SK-N-SH (cell line): ENCODE measurements at places on chromosomes 13 and 19.
A peak's percentile ranks its signal among the peaks of the same experiment; 100 is the strongest.

- no peaks in the 10 kb centered on the region for H3K36me3 ChIP-seq
- no peak for DNase-seq
- H3K27ac ChIP-seq: no peak overlapping the region
- H3K27me3 ChIP-seq: peaks cover 55% of the 10 kb centered on the region
- no peak overlapping the region for H3K4me3 ChIP-seq
- H3K4me1 ChIP-seq: no peaks in the 10 kb centered on the region
Observed at GRCh38 chr19:54484451-54484850, 11.4 kb upstream of the CDC42EP5 start.

- no peaks in the 10 kb centered on the region for H3K4me1 ChIP-seq
- no peak within 1 kb of the TSS for H3K27ac ChIP-seq
- H3K36me3 ChIP-seq: peaks cover 30% of the 10 kb centered on the region
- peak; percentile 23 for DNase-seq
- no peak within 1 kb of the TSS for H3K4me3 ChIP-seq
Observed at GRCh38 chr19:10111405-10111811, at the start of gene P2RY11. P2RY11 (plus strand) TSS chr19:10111693; CDS start chr19:10111722, 29 bp downstream.

DNA sequence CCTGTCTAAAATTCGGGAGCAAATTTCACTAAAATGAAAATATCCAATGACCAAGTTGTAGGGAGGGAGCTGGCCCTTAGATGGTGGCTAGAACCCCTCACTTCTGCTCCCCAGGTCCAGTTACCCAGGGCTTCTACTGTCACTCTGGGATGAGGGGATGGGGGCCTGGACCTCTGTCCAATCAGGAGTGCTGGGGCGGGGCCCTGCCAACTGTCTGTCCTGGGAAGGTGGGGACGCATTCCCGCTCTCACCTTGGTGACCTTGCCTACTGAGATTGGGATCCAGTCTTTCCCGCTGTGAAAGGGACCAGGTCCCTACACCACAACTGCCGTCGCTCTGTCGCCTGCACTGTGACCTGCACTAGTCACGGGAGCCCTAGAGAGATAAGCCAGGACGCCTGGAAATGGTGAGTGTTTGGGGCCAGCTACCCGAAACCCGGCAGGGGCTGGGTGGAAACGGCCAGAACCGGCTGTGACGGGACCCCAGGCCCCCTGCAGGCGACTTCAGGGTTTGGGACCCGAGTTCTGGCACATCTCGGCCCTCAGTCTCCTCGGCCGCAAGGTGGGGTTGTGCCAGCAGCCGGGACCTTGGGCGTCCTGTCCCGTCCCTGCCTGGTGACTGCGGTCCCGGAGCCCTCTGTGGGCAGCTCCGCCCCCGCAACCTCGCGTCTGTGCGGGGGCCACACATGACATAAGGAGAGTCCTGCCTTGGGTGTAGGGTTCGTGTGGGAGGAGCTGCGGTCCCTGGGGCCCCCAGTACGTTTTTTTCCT is 22.8 kb downstream of the ZNF20 start:
- H3K27me3 ChIP-seq: no peaks in the 10 kb centered on the region
- no peaks in the 10 kb centered on the region for H3K36me3 ChIP-seq
- no peak for DNase-seq
- H3K4me1 ChIP-seq: no peaks in the 10 kb centered on the region
- no peak overlapping the region for H3K27ac ChIP-seq

GRCh38 chr13:30165796-30166195 is 141.6 kb downstream of the KATNAL1 start:
- H3K27me3 ChIP-seq: no peaks in the 10 kb centered on the region
- no peak overlapping the region for H3K27ac ChIP-seq
- no peaks in the 10 kb centered on the region for H3K4me1 ChIP-seq
- no peaks in the 10 kb centered on the region for H3K36me3 ChIP-seq
- no peak for DNase-seq

DNA sequence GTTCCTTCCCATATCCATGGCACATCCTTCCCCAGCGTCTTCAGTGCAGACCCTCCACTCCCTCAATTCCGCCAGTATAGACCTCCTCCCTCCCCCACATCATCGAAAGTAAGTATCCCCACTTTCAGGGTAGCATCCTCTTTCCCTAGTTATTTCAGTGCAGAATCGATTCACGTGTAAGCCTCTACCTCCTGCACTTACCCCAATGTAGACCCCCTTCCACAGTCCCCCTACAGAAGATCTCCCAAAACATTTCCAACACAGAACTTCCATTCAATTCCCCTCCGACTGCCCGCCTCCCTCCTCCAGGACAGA is 664 bp downstream of the IRF3 start:
- DNase-seq: no peak
- peak overlapping the region; percentile 97 for H3K4me3 ChIP-seq
- H3K4me1 ChIP-seq: peaks cover 9% of the 10 kb centered on the region
- peaks cover 25% of the 10 kb centered on the region; the same call in 1 of the 2 replicates for H3K36me3 ChIP-seq

- no peaks in the 10 kb centered on the region for H3K4me1 ChIP-seq
- H3K27me3 ChIP-seq: no peaks in the 10 kb centered on the region
- no peak overlapping the region for H3K4me3 ChIP-seq
- H3K27ac ChIP-seq: no peak overlapping the region
- peaks cover 3% of the 10 kb centered on the region for H3K36me3 ChIP-seq
Observed at GRCh38 chr19:2223959-2224358, 12.2 kb downstream of the PLEKHJ1 start.
